ENCODE measurements at places on chromosomes 4 and X.

- no peak for DNase-seq
Observed at GRCh38 chrX:46953597-46953996, 41.4 kb downstream of the JADE3 start.

DNA sequence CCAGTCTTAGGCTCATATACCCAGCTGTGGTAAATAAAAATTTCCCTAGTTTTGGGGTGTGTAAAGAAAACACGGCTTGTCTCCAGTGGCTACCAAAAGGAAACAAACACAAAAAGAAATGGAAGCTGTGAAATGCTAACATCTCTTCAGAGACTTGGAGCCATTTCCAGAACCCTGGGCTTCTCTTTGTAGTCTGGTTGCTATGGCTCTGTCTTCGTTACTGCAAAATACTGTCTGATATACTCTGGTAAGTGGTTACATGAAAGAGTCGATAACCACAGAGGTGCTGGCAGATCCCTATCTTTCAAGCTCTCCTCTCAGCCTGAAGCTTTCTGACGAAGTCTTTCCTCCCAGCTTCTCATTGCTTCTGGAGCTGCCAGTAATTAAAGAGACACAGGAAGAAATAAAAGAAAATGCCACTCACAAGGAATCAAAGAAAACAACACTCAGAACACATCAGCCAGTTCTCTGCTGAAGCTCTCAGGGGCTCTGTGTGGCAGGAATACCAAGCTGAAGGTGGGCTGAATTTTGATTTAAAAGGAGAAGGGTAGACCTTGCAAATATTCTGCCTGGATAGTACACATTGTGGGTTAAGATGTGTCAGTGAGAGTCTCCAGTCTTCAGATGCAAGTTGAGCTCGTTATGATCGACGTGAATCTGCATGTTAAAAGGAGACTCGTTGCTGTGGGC lies 107.6 kb upstream of the FAM9C start:
- DNase-seq = no peak

DNA sequence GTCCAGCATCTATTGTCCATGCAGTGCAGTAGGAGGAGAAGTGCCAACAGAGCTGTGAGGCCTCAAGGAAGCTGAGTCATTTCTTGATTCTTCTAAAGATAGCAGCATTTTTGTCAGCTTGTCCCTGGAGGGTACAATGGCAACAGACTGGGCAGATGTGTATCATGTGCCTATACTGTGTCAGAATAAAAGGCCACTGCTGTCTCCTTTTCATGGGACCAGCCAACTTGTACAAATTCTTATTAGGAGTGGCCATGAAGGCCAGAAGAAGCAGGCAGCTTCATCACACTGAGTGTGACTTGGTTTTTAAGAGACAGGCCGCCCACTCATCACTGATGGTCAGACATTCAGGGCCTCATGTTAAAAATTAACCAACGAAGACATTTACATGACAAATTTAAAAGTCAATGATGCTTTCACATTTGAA lies 185.0 kb upstream of the FAM241A start:
- no peak for DNase-seq

DNA sequence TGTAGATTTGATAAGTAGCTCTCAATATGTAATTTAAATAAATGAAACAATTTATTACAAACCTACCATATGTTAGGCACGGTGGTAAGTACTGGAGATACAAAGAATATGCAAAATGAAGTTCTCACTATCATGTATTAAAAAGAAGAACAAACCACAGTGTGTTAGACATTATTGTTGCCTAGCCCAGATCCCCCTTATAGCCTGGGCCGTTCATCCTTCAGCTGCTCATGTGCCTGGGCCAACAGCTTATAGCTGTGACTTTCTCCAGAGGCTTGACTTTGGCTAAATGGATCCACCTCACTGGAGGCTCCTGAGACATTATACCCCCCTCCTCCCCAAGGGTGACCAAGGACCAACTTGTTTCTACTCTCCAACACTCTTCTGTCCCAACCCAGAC lies 29.8 kb upstream of the CCNG2 start:
- no peak for DNase-seq

DNA sequence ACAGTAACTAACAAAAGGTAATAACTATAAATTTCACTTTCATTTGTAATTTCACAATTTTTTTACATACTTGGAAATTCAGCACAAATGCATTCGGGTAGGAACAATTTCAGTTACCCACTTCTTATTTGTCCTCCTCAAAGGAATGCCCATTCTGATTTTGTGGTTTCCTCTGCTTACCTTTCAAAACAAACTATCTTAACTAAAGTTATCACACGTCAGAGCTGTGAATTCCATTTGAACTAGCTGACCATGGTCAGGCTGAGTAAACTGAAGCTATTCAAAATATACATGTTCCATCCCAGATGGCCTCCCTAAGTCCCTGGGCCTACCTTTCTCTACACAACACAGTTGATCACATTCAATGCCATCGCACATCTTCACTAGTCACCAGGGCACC lies 4.5 kb downstream of the CTPS2 start:
- no peak for DNase-seq

- DNase-seq = no peak
Observed at GRCh38 chrX:132775263-132775823, 183.1 kb downstream of the HS6ST2 start.

Measured in RWPE2 (cell line).